GM03348 (cell line): ENCODE measurements at places on chromosomes 11 and 22.
A peak's percentile ranks its signal among the peaks of the same experiment; 100 is the strongest.

- DNase-seq = peak; percentile 73
These were observed 88.3 kb downstream of the TSPAN18 start for GRCh38 chr11:44814881-44815592.

GRCh38 chr22:30310881-30311771 is 15.6 kb downstream of the TBC1D10A start:
- peak; percentile 77 for DNase-seq

- no peak for DNase-seq
These were observed 11.1 kb upstream of the SUSD2 start for GRCh38 chr22:24170188-24170587.

- no peak for DNase-seq
These were observed 112.4 kb downstream of the ARHGAP42 start for GRCh38 chr11:100799445-100799844.

- DNase-seq = peak; percentile 20
These were observed 1.0 kb downstream of the RASSF10 start for GRCh38 chr11:13009921-13010748.

GRCh38 chr11:116701876-116702275 is 70.9 kb downstream of the BUD13 start:
- DNase-seq = no peak

GRCh38 chr11:11243590-11244469 is 109.2 kb downstream of the CSNK2A3 start:
- no peak for DNase-seq

DNA sequence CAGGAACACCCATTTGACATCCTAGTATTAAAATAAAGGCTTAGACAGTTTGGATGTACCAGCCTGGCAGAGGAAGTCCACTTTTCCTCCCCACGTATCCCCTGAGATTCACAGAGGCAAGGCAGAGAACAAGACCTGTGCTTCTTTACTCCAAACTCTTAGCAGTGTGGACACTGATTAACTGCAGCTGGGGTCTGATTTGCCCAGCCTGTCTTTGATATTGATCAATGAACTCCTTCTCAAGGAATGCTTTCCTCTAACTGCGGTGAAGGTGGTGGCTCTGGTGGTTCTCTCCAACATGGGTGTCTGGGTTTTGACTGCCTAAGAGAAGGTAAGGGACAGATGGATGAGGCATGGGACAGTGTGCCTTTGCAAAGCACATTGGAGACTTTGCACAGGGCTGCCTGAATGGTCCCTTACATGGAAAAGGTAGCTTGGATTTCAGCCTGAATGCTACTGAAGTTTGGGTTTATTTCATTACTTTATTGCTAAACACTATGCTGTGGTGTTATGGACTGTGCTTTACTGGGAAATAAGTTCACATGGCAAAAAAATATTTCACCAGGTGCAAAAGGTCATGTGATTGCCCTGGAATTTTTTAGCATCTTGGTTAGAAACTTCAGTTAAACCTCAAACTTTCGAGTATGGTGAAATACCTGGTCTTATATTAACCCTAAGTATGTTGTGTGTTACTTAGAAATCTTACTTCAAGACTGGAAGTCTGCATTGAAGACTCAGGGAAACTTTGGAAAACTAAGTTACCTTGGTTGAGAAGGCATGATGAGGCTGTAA is 1.8 kb downstream of the GAS2 start:
- no peak for DNase-seq

DNA sequence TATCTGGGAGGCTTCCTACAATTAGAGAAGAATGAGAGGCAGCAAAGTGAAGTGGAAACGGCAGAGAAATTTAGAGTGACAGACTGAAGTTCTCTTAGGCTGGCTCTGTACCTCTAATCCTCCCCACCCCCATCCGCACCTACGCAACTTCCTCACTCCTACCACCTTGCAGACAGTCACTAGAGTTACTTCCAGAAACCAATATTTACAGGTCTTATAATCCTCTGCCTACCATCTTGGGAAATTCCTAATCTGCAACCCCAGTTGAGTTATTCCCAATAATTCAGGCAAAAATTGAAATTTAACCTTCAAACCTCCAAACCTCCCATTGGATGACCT is 71.7 kb downstream of the PAK1 start:
- DNase-seq = no peak

- DNase-seq = peak; percentile 73
These were observed 26.0 kb upstream of the LRRC10B start for GRCh38 chr11:61482513-61482912.

- peak; percentile 53 for DNase-seq
These were observed 4.8 kb downstream of the TRIM3 start for GRCh38 chr11:6468712-6469495.

DNA sequence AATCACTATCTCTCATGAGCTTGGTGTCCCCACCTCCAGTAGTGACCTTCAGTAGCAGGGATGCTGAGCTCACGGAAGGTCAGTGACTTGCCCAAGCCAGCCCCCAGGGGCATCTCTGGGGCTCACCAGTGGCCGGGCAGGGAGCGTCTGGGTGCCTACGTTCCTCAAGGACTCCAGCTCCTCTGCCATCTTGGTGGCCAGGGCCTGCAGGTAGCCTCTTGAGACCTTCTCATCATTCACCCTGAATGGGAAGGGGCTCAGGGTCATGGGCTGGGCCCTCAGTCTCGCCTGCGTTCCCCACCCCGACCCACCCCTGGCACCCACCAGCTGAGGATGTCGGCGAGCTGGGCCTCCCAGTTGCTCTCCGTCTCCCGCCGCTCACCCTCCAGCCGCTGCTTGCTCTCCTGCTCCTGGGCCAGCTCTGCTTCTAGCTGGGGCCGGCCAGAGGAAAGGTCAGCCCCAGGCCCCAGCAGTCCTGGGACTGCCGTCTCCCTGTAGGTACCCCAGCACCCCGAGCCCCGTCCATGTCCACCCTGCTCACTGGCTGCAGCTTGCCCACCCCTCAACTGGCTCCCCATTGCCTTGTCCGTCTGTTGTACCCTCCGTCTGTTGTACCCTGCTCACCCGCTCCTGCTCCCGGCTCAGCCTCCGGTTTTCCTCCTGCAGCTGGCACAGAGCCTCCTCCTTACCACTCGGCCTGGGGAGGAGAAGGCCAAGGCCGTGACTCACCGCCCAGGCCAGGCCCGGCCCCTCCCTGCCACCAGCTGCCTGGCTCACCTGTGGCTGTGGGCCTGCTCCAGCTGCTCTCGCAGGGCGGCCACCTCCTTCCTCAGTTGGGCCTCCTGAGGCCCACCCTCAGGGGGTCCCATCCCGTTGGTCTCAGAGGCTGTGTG is 9.5 kb downstream of the CDC42BPG start:
- peak; percentile 47 for DNase-seq

DNA sequence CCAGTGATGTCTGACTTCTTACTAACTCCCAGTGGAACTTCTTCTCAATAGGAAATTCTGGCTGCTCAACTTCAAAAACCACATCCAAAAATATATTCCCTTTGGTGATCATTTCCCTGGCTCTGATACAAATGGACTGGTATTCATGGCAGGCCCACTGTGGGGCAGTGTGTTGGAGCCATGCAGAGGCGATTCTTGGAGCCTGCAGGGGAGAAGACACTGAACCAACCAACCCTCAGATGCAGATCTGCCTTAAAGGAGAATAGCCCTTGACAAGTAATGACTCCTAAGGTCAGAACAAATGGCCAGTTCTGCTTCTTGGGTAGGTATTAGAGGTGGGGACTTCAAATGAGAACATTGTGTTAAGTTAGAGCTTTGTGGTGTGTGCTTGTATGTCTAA is 12.2 kb downstream of the OR4D9 start:
- DNase-seq = no peak

DNA sequence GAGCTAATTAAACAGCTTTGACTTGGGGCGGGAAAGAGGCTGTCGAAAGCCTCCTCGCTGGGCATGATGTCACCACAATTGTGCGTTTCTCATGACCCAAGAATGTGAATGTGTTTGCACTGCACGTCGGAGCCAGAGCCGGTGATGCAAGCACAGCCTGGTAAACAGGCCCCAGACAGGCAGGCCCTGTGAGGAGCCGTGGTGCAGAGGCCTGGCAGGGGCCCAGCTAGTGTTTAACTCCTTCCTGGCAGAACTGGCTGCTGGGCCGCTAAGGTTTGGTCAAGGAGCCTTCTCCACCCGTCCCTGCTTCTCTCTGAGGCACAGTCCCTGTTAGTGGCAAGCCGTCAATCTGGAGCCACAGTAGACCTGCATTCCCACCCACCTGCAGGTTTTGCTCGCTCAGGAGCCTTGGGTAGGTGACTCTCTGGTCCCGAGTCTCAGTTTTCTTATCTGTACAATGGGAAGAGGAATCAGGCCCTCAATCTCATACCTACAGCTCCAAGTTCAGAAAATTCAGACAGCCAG is 25.4 kb upstream of the SMTN start:
- peak; percentile 90 for DNase-seq

- no peak for DNase-seq
These were observed 100.1 kb upstream of the BID start for GRCh38 chr22:17874231-17874905.

GRCh38 chr22:27295040-27295439 is 506.5 kb downstream of the MN1 start:
- DNase-seq = no peak

- DNase-seq = peak; percentile 64
These were observed 432 bp downstream of the TNKS1BP1 start for GRCh38 chr11:57324154-57324885.

- peak; percentile 90 for DNase-seq
These were observed 23.9 kb upstream of the PANX2 start for GRCh38 chr22:50146439-50147238.

DNA sequence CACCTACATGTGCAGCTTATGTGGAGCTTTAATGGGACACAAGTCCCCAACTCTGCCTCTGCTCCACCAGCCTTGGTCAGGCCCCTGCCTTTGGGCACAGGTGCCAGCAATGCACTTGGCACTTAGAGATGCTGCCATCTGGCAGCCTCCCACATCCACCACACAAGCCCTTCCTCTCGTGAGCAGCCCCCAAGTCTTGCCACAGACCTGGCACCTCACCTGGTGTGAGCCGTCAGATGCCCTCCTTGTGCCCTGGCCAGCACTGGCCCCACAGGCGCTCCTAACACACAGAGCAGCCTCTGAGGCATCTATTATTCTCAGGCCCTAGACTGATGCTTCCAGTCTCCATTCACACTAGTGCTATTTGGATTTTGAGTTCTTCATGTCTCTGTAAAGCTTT is 24.5 kb upstream of the SERPIND1 start:
- no peak for DNase-seq

- no peak for DNase-seq
These were observed 10.2 kb upstream of the FCHSD2 start for GRCh38 chr11:73152086-73152853.

DNA sequence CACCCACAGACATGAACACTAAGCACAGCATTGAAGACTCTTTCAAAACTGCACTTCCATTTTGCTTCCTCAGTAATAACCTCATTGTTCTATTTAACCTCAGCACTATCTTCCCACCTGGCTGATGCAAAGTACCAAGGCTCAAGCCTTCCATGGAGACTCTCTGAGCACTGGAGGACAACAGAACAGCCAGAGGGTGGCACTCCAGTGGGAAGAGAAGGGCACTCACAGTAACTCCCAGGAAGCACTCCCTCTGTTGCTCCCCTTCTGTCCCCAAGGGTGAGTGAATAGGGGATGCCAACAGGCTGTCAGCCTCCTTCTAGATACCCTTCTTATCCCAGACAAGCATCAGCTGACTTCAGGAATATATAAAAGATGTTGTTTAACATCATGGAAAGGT is 3.5 kb downstream of the ME3 start:
- DNase-seq = no peak

DNA sequence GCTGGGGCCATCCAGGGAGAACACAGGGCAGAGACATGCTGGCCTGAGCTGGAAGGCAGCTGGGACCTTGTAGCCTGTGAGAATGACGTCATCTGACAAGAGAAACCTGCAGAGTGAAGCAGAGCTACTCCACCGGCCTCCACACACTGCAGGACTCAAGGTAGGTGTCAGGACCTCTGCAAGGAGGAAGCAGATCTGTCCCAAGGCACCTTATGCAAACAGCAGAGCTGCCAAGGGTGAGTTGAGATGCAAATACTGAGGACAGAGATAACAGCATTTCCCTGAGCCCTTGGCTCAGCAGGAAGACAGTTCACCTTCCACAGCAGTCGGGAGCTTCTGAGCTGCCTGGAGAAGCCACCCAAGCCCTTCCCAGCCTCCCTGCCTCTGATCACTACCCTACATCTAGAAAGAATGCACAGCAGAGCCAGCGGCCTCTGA is 51.9 kb upstream of the IGSF9B start:
- no peak for DNase-seq

DNA sequence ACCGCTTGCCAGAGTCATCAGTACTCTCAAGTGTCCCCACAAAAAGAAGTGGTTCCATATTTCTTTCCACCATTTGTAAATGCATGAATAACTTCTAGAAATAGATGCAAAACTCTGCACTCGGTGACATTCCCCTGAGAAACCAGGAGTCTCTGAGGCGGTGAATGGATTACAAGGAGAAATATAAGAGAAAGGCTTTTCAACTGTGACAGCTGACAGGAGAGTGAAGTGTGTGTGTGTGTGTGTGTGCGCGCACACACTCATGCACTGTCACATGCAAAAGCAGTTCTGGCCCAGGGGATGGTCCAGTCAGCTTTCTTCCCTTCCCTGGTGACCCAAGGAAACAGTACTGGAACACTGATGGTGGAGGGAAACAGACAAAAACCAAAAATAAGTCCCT is 710.0 kb downstream of the OPCML start:
- DNase-seq = no peak

DNA sequence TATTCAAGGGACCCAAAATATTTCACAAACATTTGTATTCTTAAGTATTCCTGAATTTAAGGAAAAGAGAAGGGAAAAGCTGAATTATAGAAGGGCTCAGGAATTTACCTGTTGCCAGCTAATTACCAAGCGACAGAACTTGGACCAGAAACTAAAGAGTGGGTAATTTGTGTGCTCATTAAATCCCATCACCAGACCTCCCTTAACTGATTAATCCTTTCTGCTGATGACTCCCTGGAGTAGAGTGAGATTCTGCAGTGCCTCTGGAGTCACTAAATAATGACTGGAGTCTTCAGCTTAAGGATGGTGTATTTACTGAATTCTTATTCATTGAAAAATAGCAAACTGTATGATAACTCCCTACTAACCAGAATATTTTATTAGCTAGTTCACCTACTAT is 74.0 kb upstream of the RAB1B start:
- no peak for DNase-seq

DNA sequence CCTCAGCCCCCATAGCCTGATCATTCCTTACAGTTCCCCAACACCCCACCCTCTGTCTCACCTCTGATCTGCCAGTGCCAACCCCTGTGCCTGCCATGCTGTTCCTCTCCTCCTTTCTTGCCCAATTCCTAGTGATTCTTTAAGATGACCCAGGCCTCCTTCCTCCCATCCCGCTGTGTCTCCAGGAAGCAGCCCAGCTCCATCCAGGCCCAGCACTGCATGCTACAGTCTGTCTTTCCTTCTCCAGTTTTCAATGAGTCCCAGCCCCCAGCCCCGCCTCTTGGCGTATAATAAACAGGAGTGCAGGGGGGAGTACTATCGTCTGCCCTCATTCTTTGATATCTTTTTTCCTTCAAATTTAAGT is 12.3 kb downstream of the LTBP3 start:
- no peak for DNase-seq

- no peak for DNase-seq
These were observed 44.4 kb downstream of the CYTH4 start for GRCh38 chr22:37326726-37327125.

DNA sequence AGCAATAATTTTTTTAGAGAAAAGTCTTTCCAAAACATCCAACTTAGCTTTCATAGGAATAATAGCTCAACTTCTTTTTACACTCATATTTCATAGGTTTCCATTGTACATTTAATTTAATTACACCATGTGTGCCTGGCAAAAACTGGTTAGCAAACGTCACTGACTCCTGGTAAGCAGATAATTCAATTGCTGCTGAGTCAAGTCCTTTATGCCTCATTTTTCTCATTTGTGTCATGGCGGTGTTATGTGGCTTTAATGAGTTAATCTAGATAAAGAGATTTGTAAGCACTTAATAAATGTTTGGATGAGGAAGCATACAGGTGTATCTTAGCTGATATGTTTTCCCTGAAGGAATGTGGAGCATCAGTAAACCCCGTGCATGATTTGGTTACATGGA is 41.2 kb upstream of the PAK1 start:
- DNase-seq = no peak
